Lung (tissue), 17 donors: ENCODE measurements at places on chromosomes 1 and 21. TPM values are rescaled to one million over a fixed set of nuclear protein-coding genes. Genes with fewer than 3 reads are reported as not detected.

GRCh38 chr21:14841511-14842472 lies 223.0 kb downstream of the NRIP1 start:
- H3K4me3 ChIP-seq: no peak overlapping the region
- no peak for DNase-seq
- no peaks in the 10 kb centered on the region for H3K36me3 ChIP-seq
- H3K27ac ChIP-seq: no peak overlapping the region
- H3K4me1 ChIP-seq: no peaks in the 10 kb centered on the region

DNA sequence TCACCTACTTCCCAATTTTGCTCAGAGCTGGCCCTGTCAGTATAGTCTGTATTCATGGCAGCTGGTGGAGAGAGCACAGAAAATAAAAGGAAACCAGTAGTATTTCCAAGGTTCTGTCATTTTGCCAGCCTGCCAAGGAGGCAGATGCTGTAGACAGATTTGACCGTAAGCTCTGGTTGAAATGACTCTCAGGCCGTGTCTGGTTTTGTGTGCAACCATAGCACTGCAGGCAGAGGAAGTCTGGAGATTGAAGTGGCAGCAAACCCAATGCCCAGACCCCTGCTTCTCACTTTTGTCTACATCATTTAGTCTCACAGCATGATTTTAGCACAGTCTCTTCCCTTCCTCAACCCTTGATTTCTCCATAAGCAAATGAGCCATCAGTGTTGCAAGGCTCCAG lies 291.7 kb downstream of the PAPPA2 start:
- no peaks in the 10 kb centered on the region for H3K4me1 ChIP-seq
- no peaks in the 10 kb centered on the region for H3K36me3 ChIP-seq
- no peak overlapping the region for H3K27ac ChIP-seq
- H3K27me3 ChIP-seq: no peaks in the 10 kb centered on the region
- DNase-seq: no peak

DNA sequence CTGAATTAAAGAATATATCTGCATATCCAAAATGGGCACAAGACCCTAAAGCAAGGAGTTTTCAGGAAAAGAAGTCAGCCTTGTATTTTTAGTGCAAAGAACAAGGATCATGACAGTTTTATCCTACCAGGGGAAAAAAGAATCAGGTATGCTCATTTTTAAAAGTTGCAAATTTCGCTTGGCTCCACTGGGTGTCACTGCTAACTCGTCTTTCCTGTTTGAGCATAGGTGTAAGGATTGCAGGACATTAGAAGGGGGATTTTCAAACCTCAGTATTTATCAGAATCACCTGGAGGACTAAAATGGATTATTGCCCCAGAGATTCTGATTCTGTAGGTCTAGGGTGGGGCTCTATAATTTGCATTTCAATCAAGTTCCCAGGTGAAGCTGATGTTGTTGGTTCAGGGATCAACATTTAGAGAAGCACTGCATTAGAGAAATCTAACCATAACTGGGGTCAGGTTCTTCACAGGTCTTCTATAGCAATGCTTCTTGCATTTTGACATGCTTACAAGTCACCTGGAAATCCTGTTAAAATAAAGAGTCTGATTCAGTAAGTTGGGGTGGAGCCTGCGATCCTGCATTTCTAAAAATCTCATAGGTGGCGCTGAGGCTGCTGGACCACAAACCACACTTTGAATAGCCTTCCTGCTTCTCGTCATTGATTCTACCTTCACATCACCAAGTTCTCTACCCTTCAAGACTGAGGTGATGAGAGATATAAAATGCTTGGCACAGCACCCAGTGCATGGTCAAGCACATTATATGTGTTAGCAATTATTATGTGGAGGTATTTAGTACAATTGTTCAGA lies 39.6 kb downstream of the NUF2 start:
- no peaks in the 10 kb centered on the region for H3K36me3 ChIP-seq
- H3K27me3 ChIP-seq: no peaks in the 10 kb centered on the region
- H3K4me1 ChIP-seq: no peaks in the 10 kb centered on the region
- no peak overlapping the region for H3K4me3 ChIP-seq

DNA sequence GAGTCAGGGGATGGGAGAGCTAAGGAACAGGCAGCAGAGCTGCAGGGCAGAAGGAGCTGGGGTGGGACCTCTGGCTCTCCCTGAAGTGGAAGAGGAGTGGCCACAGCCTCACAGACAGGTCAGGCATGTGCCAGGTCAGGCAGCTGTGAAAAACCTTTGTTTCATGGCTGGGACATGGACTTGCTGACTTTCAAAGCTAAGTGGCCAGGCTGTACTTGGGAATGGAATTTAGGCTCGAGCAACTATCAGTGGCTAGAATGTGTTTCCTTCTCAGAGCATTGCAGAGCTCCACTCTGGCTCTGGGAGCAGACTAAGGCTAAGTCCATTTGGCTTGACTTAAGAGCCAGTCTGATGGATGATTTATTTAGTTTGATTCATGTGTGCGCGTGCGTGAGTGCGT lies 385.1 kb downstream of the LMX1A start:
- H3K4me1 ChIP-seq: no peaks in the 10 kb centered on the region
- H3K36me3 ChIP-seq: no peaks in the 10 kb centered on the region
- DNase-seq: no peak
- no peak overlapping the region for H3K4me3 ChIP-seq
- H3K27ac ChIP-seq: no peak overlapping the region

- H3K36me3 ChIP-seq: no peaks in the 10 kb centered on the region
- no peak overlapping the region for H3K4me3 ChIP-seq
- H3K27me3 ChIP-seq: no peaks in the 10 kb centered on the region
Observed at GRCh38 chr1:115744646-115745275, 23.8 kb downstream of the CASQ2 start.

GRCh38 chr1:147785794-147786506 lies 25.5 kb upstream of the GJA5 start:
- H3K36me3 ChIP-seq: no peaks in the 10 kb centered on the region
- no peak overlapping the region for H3K4me3 ChIP-seq
- H3K27ac ChIP-seq: no peak overlapping the region
- no peaks in the 10 kb centered on the region for H3K4me1 ChIP-seq
- DNase-seq: no peak

DNA sequence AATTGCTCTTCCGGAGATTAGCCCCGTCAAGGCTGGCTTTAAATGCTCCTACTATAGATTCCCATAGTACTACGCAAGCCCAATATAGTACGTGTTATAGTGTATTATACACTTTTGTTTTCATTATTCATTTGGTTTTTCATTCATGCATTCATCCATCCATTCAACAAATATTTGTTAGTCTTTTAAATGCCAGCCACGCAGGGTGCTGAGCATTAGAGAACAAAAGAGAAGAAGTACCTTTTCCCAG lies 513 bp upstream of the RAB3GAP2 start:
- H3K4me3 ChIP-seq: peak overlapping the region; percentile 90
- no peaks in the 10 kb centered on the region for H3K27me3 ChIP-seq
- no peaks in the 10 kb centered on the region for H3K36me3 ChIP-seq
- no peak for DNase-seq
- peak overlapping the region; percentile 77 for H3K27ac ChIP-seq

DNA sequence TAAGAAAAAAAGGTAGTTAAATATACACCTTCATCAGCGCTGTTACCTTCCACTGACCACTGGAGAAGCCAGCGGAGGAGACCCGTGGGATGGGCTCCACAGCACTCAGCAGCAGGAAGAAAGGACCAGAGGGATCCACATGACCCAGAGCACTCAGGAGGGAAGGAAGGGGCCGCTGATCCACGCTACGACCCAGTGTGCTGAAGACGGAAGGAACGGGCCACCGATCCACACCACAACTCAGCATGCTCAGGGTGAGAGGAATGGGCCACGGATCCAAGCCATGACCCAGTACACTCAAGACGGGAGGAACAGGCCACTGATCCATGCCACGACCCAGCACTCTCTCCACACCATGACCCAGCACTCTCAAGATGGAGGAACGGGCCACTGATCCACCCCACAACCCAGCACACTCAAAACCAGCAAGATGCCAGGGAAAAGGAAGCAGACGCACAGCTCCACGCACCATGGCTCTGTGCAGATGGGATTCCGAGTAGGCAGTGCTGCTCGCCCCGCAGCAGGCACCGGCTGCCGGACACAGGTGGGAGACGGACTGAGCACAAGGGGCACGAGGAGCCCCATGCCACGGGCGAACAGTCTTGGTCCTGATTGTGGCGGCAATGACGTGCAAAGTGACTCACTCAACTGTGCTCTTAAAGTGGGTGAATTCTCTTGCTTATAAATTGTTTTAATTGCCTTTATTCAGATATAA lies 8.7 kb downstream of the WRAP73 start:
- H3K4me1 ChIP-seq: no peaks in the 10 kb centered on the region
- no peak overlapping the region for H3K4me3 ChIP-seq
- peaks cover 16% of the 10 kb centered on the region for H3K36me3 ChIP-seq
- DNase-seq: no peak

GRCh38 chr1:5988596-5989285 lies 3.5 kb downstream of the NPHP4 start:
- H3K36me3 ChIP-seq: peaks cover 2% of the 10 kb centered on the region
- no peak overlapping the region for H3K4me3 ChIP-seq
- peaks cover 14% of the 10 kb centered on the region for H3K4me1 ChIP-seq
- DNase-seq: no peak
- H3K27ac ChIP-seq: no peak overlapping the region
- peaks cover 4% of the 10 kb centered on the region for H3K27me3 ChIP-seq

DNA sequence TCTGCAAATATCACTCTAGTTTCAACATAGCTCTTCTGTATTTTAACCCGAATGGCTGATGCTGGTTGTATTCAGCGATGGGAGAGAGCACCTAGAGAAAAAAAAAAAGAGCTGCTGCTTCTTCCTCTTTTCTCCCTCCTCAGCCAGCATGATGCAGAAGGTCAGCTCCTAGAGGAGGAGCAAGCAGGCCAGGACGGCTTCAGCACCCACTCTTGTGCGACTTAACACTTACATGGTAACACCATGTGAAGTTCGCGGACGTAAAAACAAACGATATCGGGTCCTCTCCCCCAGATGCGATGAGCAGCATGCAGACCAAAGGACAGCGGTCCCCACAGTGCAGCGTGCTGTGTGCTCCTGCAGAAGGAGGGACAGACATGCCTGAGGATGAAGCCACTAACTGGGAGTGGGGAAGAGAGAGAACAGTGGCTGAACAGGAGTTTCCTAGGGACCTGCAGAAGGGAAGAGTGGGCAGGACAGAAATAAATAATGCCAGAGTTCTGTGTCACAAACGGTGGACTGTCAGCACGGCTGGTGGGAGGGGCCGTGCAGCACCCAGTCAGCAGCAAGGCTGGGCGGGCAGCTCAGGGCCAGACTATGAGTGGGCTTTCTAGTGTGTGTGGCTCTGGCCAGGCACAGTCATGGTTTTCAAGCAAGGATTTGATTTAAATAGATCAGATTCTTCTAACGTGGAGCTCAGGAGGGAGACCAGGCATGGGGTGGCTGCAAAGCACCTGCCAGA lies 11.4 kb upstream of the B3GALT5 start:
- no peak for DNase-seq
- H3K36me3 ChIP-seq: no peaks in the 10 kb centered on the region
- no peak overlapping the region for H3K27ac ChIP-seq
- H3K4me1 ChIP-seq: no peaks in the 10 kb centered on the region
- H3K27me3 ChIP-seq: no peaks in the 10 kb centered on the region

DNA sequence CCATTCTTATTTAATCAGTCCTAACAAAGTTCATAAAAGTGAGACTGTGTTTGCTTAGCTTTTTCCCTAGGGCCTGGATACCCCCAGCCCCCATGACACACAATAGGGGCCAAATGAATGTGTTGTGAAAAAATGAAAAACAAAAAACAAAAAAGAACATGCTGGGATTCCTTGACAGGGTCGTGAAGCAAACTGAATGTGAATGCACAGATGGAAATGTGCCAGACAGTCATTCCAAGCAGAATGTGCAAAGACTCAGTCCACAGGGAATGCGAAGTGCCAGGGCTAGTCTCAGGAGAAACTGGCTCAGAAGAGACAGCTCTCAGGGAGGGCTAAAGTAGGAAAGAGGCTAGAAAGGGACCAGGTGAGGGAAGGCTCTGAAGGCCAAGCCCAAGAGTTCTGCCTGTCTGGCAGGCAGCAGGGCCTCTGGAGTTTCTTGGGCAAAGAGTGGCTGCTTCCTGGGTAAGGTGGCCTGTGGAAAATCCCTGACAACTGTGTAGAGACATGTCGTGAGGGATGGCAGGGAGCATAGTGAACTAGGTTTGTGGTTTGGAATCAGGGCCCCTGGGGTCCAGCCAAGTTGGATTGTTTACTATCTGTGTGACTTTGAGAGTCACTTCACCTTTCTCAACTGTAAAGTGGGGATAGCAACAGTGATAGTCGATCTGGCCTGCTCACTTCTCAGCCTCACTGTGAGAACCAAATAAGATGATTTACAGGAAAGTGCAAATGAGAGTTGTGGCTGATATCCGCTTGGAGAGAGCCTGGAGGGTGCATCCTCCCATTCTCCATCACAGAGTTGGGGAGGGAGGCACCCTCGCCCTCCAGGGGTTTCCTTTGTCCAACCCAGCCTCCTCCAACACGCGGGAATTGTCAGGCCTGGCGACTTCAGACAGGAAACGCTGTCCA lies 1.2 kb upstream of the ADAM15 start:
- H3K36me3 ChIP-seq: no peaks in the 10 kb centered on the region
- no peaks in the 10 kb centered on the region for H3K27me3 ChIP-seq
- DNase-seq: peak; percentile 65
- H3K4me1 ChIP-seq: peaks cover 33% of the 10 kb centered on the region
- H3K4me3 ChIP-seq: no peak overlapping the region

The LAPTM5 gene
- 310 TPM for total RNA-seq

The MAN1C1 gene
- total RNA-seq: 14.5 TPM

The CCDC30 gene
- 21.4 TPM for total RNA-seq

The KCNE2 gene
- not detected for total RNA-seq
